ENCODE measurements at places on chromosomes 1 and 21.

DNA sequence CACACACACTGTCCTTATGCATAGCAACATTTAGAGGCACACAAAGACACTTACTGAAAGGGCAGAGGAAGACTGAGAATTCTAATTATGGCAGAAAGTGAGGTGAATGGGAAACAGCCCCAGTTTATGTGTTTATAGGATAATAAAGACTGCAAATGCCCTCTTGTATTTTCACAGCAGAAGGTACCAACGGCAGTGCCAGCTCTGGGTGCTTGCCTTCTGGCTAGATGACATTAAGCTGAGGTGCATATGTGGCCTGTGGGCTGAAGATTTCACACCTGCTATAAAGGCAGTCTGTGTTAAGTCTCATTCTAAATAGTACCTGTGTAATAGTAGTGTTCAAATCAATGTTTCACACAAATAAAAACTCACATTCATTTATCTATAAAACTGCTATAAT, 347.2 kb upstream of the ZRANB2 start:
- no peak for DNase-seq

- no peak for DNase-seq
These were observed 15.3 kb downstream of the UCK2 start for GRCh38 chr1:165842671-165843129.

DNA sequence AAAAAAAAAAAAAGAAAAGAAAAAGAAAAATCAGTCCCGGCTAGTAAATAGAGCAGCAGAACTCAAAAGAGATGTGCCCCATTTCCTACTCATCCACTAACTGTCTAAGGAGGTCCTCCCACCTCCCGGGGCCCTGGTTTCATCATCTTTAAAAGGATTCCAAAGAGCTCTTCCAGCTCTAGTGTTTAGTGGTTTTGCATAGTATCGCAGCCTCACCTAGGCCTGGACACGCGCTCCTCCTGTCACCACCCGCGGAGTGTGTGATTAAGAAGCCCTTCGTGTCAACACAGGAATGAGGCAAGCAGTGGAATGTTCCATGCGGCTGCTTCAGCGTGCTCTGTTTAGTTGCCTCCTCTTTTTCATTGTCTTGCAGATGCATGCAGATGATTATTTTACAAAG, 49.0 kb downstream of the LBR start:
- DNase-seq: peak; percentile 95

DNA sequence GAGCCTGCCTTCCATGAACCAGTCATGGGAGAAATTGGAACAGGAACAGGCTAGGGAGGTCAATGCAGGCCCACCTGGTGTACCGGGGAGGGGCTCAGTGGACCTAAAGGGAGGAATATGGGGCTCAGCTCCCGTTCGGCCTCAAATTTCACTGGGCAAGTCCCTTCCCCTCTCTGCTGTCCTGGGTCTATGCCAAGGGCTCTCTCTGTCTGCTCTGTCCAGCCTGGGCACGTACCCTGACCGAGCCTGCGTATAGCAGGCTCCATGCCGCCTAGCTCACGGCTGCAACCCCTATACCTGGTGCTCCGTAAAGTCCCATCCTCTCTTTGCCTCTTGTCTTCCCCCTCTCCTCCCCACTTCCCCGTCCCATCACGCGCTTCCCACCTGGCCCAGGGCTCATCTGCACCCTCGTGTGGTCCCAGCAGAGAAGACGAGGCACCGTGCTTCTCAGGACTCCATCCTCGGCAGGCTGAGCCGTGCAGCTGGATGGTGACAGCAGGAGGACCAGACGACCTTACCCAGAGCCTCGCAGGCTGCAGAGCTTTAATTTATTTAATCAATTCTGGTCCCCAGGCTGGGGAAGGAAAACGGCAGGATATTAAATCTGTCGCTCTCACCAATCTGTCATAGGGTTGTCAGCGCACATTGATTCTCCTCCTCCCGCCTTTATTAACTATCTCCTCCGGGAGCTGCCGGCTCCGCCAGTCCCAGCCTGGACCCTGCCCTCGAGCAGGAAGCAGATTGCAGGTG, 25.0 kb upstream of the DISP3 start:
- DNase-seq: no peak

- no peak for DNase-seq
These were observed 3.3 kb upstream of the IRF2BP2 start for GRCh38 chr1:234613128-234613875.

DNA sequence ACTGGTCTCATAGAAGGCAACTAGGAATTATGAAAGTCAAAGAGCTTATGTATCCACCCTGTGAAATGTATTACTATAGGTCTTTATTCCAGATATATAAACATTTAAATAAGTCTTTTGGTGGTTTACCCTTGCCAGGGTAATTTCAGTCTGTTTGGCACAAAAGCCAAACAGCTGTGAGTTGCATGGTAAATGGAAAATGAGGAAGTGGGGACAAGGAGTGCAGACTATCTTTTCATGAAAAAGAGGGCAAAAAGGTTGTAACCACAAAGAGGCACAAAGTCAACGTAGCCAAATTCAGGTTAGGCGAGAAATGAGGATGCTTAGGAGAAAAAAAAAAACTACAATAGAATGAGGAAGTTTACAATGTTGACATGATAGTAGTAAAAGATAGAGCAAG, 492.3 kb upstream of the PRMT6 start:
- no peak for DNase-seq

GRCh38 chr1:27010226-27010994, 2.2 kb downstream of the TENT5B start:
- no peak for DNase-seq

GRCh38 chr1:3441410-3441847, 13.0 kb upstream of the ARHGEF16 start:
- DNase-seq: no peak

GRCh38 chr1:85650645-85651044, 57.6 kb downstream of the ZNHIT6 start:
- DNase-seq: peak; percentile 38

DNA sequence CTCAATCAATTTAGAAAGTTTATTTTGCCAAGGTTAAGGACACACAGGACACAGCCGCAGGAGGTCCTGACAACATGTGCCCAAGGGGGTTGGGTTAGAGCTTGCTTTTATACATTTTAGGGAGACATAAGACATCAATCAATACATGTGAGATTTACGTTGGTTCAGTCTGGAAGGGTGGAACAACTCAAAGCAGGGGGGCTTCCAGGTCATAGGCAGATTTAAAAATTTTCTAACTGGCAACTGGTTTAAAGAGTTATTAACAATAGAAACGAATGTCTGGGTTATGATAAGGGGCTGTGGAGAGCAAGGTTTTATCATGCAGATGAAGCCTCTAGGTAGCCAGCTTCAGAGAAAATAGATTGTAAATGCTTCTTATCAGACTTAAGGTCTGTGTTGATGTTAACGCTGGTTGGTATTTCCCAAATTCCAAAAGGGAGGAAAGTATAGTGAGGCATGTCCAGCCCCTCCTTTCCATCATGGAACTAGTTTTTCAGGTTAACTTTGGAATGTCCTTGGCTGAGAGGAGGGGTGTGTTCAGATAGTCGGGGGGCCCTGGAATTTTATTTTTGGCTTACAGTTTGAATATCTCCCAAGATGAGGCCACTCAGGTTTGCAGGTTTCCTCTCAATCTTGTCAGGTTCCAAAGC, 31.0 kb upstream of the TGFBR3 start:
- DNase-seq: no peak

GRCh38 chr21:38455403-38455802, 42.9 kb downstream of the ERG start:
- no peak for DNase-seq

DNA sequence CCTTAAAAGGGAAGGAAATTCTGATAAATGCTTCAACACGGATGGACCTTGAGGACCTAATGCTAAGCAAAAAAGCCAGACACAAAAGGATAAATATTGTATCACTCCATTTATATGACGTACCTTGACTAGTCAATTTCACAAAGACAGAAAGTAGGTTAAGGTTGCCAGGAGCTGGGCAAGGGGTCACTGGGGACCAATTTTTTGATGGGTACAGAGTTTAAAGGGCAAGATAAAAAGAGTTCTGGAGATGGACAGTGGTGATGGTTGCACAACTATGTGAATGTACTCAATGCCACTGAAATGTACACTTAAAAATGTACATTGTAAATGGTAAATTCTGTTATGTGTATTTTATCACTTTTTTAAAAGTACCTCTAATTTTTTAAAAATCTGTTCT, 32.1 kb upstream of the SLAMF9 start:
- DNase-seq: no peak

DNA sequence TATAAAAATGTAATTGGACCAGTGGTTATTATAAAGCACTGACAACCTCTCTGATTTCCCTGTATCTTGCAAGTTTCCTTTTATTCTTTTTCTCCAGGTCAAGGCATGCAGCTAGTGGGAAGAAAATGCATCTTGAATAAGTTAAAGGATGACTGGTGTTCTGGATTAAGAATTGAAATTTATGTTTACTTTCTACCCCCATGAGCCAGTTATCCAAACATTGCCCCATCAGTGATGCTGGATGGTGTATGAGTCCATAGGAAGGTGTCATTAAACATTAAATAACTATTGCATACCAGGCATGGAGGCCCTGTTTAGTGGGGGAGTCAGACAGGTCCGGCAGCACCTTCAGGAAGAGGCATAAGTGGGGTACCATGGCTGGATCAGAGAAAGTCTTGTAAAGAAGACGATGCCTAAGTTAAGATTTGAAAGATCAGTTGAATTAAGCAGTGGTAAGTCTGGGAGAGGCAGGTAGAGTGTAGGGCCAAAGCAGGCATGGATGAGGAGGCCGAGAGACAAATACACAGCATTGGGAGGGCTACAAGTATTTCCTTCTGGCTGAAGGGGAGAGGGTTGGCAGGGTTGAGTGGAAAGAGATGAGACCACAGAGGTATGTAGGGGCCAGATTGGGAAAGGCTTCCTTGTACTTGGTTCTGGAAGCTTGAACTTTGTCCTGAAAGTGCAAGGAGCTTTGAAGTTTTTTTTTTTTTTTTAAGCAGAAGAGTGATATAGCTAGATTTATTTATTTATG, 5.7 kb downstream of the SZRD1 start:
- no peak for DNase-seq

GRCh38 chr21:26958788-26959187, 8.1 kb downstream of the ADAMTS5 start:
- no peak for DNase-seq

- DNase-seq: no peak
These were observed 27.3 kb downstream of the COG2 start for GRCh38 chr1:230669543-230669942.

GRCh38 chr21:38495242-38495641, 3.0 kb downstream of the ERG start:
- DNase-seq: no peak

GRCh38 chr1:34367954-34368353, 191.2 kb downstream of the C1orf94 start:
- no peak for DNase-seq

- no peak for DNase-seq
These were observed 104.0 kb downstream of the BRINP2 start for GRCh38 chr1:177274687-177275211.

GRCh38 chr1:41784531-41785274, 134.0 kb downstream of the HIVEP3 start:
- DNase-seq: no peak

- no peak for DNase-seq
These were observed 3.5 kb upstream of the UBXN10 start for GRCh38 chr1:20182415-20182814.

- DNase-seq: no peak
These were observed 9.5 kb downstream of the CTSK start for GRCh38 chr1:150798525-150798924.

GRCh38 chr1:118264343-118264742, 79.3 kb upstream of the SPAG17 start:
- DNase-seq: no peak

Data from NT2/D1 (cell line).